ENCODE measurements at places on chromosomes 6 and 20. TPM values are rescaled to one million over a fixed set of nuclear protein-coding genes. Genes with fewer than 3 reads are reported as not detected.

DNA sequence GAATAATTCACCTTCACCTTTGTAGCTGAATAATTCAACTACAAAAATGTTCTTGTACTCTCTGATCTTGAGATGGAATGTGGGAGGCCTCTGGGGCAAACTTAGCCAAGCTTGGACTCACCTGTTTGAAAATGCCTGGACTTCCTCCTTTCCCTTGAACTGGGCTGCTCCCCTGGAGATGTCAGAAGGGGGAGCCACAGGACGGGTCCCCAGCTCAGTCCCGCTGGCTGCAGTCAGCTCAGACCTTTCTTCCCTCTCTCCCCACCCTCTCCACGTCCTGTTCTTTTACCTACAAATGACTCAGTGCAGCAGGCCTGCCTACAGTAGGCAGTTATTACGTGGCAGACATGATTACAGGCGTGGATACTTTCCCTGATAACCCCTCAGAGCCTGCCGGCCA, 131.5 kb upstream of the RALGAPA2 start:
- DNase-seq: no peak

The TSPYL4 gene
- total RNA-seq: 24.5 TPM

- no peak for DNase-seq
Observed at GRCh38 chr6:36241728-36242127, 28.1 kb upstream of the PNPLA1 start.

The DEFB132 gene
- total RNA-seq: not detected

The OR2H1 gene
- total RNA-seq: not detected

The MCHR2 gene
- total RNA-seq: not detected

DNA sequence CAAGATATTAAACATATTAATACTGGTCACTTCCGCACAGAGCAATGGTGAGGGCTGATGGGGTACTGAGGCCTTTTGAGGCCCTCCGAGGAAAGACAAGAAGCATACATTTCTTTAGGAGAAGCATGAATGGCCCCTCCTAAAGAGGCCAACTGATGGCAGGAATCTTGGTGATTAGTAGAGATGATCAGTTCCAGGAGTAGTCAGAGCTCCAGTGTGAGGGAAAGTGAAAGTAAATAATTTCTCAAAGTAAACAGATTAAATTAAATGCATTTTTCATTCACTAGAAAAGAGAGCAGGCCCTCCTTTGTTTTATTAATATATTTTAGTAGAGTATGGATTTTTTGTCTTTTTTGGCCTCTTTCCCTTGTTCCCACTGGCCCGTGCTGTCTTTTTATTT, 38.2 kb downstream of the NOX3 start:
- no peak for DNase-seq

The COL12A1 gene
- 102 TPM for total RNA-seq
